ENCODE measurements at places on chromosomes 2 and 18.

GRCh38 chr2:127826047-127826446, 15.1 kb upstream of the WDR33 start:
- DNase-seq, result no peak

DNA sequence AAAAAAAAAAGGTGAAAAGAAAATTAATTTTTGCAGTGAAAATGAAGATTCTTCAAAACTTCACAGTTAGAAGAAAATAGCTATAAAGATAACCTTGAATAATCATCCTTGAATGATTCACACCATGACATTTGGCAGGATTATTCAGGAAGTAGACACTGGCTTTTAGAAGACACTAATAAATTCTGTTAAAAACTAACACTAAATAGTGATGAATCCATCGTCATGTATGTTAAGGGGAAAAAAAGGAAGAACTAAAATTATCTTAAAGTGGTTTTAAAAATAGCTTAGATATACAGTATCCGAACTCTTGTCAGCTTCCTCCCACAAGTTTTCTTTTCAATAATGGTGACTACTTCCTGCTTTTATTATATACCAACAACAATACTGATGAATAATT, 10.2 kb downstream of the USP37 start:
- no peak for DNase-seq

GRCh38 chr2:74441690-74442482, at the start of gene RTKN:
Gene RTKN (minus strand): TSS chr2:74441937. CDS start chr2:74441816, 121 bp downstream.
- no peak for DNase-seq

DNA sequence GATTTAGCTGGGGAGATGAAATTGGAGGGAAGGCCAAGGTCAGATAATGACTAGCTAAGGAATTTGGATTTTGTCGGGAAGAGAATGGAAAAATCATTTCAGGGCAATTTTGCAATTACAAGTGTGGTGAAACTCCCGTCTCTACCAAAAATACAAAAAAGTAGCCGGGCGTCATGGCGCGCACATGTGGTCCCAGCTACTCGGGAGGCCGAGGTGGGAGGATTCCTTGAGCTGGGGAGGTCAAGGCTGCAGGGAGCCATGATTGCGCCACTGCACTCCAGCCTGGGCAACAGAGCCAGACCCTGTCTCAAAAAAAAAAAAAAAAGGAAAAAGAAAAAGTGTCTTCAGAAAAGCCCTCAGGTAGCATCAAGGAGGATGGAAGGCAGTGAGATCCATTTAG, 1.2 kb upstream of the TXNL1 start:
- DNase-seq, result no peak

GRCh38 chr2:217244815-217245214, 385.0 kb upstream of the TNP1 start:
- DNase-seq, result no peak

All from stimulated activated CD8-positive, alpha-beta memory T cell treated with anti-CD3 and anti-CD28 coated beads, Interleukin-12 subunit alpha, Interleukin-12 subunit beta, amount 100 ng/mL, for 4 hours (primary cell).